Melanocyte of skin (primary cell): ENCODE measurements at places on chromosomes 3 and 15. TPM values are rescaled to one million over a fixed set of nuclear protein-coding genes. Genes with fewer than 3 reads are reported as not detected.

MUC20 gene
- total RNA-seq, result 1.3 TPM in 1 of 2 replicates, not detected in the other

PARP15 gene
- 0.34 and 1.1 TPM in 2 replicates for total RNA-seq

COL6A6 gene
- not detected in 2 replicates for total RNA-seq

ABHD2 gene
- total RNA-seq, result 74.3 and 79.9 TPM in 2 replicates

SYNM gene
- total RNA-seq, result 3.4 and 8.0 TPM in 2 replicates

EXD1 gene
- total RNA-seq, result under 0.01 TPM in 1 of 2 replicates, not detected in the other

TMEM158 gene
- 5.0 and 6.8 TPM in 2 replicates for total RNA-seq

TM4SF18 gene
- 5.5 and 10.2 TPM in 2 replicates for total RNA-seq

ATOSA gene
- 17.8 and 22.0 TPM in 2 replicates for total RNA-seq
